ENCODE measurements at places on chromosomes 3 and 15.

GRCh38 chr15:70133296-70133695, 35.6 kb upstream of the TLE3 start:
- no peak for DNase-seq

DNA sequence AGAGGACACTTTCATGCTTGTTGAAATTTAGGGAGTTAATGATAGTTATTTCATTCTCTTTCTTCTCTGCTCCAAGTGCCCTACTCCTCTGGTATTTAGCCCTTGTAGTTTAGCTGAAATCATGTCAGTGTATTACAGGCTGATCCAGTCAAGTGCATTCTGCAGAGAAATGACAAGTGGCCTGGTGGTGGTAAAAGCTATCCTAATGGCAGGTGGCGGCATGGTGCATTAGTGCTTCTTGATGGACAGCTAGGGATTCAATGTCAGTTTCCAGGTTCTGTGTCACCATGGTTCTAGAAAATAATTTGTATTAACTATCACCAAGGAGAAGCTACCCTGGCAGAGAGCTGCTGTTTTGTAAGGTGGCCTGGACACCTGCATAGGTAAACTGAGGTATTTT, 90.0 kb upstream of the BNIP2 start:
- no peak for DNase-seq

- DNase-seq, result no peak
These were observed 37.3 kb downstream of the ABCC5 start for GRCh38 chr3:183980403-183980802.

GRCh38 chr3:11272906-11273574, 843 bp downstream of the ATG7 start:
- no peak for DNase-seq

DNA sequence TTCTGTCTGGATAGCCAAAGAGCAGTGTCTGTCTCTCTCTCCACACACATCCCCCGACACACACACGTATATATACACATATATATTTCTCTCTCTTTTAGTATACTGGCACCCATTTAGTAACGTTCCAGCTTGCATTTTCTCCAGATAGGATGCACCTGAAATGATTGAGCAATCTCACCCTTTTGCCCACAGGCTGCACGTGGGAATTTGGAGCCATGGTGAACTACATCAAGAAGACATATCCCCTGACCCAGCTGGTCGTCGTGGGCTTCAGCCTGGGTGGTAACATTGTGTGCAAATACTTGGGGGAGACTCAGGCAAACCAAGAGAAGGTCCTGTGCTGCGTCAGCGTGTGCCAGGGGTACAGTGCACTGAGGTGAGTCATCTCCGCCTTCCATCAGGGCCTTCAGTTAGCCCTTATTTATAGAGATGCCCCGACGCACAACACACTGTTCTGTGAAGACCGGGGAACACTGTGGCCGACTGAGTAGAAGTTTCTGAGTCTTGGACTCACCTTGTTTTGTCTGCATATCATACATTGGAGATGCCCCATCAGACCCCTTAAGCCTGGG, 45.7 kb downstream of the RLBP1 start:
- no peak for DNase-seq

DNA sequence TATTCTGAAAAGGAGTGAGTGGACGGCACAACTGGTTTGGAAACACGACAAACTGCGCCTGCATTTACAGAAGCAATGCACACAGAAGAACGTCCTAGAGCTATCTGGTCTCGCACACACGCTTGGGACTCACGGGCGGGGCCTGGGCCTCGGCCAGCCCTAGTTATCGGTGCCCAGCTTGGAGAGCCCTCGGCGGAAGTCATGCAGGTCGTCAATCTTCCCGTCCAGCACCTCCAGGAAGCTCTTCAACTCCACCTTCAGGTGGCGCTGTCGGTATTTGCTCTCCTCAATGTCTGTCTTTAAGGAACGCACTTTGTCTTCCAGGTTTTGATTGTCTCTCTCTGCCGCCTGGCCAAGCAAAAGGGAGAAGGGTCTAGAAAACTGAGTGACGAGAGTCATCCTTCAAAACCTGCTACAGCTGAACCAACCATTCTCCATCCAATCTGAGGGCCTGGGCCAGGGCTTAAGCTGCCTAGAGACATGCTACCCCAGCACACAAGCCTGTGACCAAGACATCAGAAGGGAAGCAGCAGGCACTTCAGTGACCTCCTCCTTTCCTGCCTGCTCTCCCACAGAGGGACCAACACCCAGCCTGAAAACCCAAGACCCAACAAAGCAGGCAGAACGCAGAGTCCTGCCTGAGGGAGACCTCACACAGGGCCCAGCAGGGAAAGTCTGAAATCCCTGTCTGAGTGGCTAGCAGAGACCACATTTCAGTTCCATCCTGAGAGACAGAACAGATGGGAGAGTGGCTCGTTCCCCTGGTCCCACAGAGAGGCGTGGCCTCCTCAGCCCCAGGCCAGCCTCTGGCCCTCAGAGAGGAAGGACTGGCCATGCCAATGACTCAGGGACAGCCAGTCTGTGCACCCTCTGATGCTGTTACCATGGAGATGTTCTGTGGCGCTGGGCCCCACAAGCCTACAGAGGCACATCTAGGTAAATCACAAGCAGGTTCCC, 40.4 kb downstream of the WHAMM start:
- peak; percentile 62 for DNase-seq

DNA sequence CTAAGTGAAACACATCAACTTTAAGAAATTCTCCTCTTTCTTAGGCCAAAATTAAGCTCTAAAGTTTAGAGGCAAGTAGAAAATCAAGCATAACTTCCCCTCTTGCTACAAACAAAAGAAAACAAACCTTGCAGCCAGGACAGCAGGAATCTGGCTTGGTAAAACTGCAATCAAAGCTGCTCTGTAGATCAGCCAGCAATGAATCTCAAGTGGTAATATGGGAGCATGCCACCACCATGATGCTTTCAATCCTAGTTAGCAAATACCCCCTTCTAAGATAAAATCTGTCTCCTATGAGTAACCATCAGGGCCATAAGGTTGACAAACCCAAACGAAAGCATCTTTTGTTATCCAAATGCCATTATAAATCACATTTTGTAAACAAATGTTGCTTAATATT, 208.3 kb upstream of the PLSCR5 start:
- DNase-seq, result no peak

DNA sequence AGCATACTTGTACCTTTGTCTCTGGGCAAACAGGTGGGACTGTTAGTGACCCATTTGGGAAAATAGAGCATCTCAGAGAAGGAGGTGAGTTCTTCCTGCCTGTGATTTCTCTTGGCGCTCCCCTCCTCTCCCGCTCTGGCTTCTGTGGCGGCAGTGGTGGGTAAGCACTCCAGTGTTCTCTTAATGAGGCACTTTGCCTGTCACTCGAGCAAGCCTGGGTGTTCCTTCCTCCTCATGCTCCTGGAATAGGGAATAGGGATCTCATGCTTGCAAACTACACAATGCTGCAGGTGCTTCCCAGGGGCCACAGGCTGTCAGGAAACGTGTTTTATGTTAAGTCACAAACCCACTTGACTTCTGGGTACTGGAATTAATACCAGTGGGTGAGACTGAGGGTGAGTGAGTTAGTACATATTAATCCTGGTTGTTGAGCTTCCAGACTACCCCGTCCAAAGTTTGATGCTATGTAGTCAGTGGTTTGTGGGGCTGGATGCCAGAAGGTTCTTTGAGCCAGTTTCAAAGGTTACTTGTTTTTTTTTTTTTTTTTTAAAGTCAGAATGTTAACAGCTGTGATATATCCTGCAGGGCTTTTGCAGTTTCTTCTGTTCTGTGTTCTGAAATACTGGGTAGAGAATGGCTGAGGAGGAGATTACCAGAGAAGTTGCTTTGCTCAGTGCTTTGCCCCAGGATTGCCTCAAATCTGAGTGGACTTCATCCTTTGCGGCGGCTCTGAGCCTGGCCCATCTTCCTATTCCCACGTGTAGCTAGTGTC, 30.5 kb downstream of the EDEM1 start:
- DNase-seq, result peak; percentile 35

GRCh38 chr15:70192041-70192440, 94.3 kb upstream of the TLE3 start:
- DNase-seq, result no peak

- DNase-seq, result no peak
These were observed 420.5 kb downstream of the EPHB1 start for GRCh38 chr3:135215516-135215915.
